ENCODE measurements at places on chromosomes 13 and 19. TPM values are rescaled to one million over a fixed set of nuclear protein-coding genes. Genes with fewer than 3 reads are reported as not detected.
A peak's percentile ranks its signal among the peaks of the same experiment; 100 is the strongest.

Gene POP4
- total RNA-seq = 61.0 TPM

Gene CD70
- total RNA-seq = 0.29 TPM

Gene VAV1
- total RNA-seq = 0.36 TPM

Gene CHMP2A
- total RNA-seq = 98.1 TPM

Gene MEF2B
- 0.29 TPM for total RNA-seq

Gene ZNF382
- 12.3 TPM for total RNA-seq

Gene GRK1
- not detected for total RNA-seq

Gene ZNF283
- 15.6 TPM for total RNA-seq

GRCh38 chr13:73599232-73600128 lies 534.7 kb downstream of the KLF12 start:
- no peak for DNase-seq

DNA sequence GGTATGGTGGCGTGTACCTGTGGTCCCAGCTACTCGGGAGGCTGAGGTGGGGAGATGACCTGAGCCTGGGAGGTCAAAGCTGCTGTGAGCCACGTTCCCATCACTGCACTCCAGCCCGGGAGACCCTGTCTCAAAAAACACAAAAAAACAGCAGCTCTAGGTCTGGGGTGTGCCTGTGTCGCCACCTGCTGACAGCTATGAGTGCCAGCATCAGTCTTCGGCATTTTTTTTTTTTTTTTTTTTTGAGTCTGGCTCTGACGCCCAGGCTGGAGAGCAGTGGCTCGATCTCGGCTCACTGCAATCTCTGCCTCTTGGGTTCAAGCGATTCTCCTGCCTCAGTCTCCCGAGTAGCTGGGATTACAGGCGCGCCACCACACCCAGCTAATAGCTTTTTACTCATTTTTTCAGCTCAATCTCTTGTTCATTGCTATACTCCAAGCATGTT lies 10.1 kb downstream of the AP2S1 start:
- peak; percentile 88 for DNase-seq

- DNase-seq = no peak
Observed at GRCh38 chr13:106183410-106184065, 351.9 kb downstream of the EFNB2 start.

- DNase-seq = peak; percentile 98
Observed at GRCh38 chr19:926589-927350, 935 bp downstream of the ARID3A start.

DNA sequence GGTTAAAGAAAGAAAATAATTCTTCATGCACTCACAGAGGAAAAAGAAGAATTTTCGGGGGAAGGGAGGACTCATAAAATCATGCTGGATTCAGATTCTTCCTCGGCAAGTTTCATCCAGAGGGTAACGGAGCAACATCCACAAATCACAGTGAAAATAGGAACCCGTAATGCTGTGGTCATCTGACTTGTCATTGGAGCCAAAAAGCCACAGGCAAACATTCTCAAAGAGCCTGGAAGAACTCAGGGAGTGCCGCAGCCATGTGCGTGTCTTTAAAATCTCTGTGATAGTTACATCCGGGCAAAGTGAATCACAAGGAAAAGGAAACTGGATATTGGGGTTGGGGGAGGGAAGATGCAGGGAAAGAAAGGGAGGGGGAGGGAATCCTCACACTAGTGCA lies 33.0 kb upstream of the VSTM2B start:
- no peak for DNase-seq

- DNase-seq = peak; percentile 99
Observed at GRCh38 chr19:18856385-18857126, 24.8 kb downstream of the UPF1 start.

DNA sequence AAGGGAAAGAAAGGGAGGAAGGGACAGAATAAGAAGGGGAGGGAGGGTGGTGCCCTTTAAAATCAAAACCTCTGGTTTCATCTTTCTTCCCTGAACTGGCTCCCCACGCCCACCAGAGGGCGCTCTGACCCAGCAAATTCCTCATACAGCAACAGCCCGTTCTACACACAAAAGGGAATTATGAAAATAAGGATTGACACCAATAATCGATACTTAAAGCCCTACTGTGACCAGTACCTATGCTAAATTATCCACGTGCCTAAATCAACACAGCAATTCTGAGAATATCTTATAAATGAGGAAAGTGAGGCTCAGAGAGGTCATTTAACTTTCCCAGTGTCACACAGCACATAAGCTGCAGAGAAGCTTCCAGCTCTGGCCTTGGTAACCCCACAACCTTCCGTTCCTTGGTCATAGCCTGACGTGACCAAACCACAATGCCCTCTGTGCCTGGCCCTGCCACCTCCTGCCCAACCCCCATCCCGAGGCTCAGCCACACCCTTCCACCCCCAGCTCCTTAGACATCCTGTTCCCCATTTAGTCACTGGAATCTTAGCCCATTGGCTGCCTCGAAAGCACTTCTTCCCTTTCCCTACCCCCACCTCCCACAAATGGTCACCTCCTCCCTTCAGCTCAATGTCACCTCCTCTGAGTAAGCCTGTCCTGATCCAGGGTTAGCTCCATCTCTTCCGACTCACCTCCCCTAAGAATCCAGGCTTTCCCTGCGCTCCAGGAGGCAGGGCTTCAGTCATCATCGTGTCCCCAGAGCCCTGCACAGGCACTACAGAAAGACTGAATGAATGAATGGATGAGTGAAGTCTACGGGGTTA lies 34.2 kb upstream of the PNMA8B start:
- DNase-seq = peak; percentile 95

DNA sequence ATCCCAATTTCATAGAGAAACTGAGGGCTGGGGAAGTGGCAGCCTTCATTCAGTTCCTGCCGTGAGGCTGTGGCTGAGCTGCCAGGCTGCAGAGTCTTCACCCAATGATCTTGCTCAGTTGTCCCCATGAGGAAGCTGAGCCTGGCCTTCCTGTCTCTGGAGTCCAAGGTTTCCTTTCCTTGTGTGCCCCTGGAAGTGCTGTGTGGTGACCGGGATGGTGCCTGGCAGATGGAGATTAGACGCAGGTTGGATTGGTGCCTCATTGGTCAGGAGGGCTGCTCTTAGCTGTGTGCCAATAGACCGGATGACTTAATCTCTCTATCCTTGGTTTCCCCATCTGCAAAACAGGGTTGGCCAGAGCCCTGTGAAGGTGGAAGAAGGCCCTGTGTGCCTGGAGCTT lies 24.6 kb downstream of the DNM2 start:
- DNase-seq = no peak

DNA sequence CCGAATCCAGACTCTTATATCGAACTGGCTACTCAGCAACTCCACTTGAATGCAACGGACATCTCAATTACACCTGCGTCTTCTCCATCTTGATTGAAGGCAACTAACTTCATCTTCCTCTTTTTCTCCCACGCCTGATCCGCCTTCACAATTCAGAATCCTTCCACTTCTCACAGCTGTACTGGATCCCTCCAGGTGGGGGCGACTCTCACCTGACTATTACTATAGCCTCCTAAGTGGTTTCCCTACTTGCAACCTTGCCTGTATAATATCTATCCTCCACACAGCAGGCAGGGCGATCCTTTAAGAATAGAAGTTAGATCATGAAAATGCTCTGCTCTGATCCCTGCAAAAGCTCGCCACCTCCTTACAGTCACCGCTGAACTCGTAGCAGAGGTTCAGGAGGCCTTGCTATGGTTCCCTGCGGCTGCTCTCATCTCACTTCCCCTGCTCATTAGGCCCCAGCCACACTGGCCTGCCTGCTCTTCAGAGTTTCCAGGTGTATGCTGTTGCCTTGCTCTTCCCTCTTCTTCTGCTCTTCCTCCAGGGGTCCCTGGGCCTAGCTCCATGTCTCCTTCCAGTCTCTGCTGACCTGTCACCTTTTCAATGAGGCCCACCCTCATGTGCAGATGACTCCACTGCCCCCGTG lies 31.9 kb downstream of the RFXAP start:
- no peak for DNase-seq

DNA sequence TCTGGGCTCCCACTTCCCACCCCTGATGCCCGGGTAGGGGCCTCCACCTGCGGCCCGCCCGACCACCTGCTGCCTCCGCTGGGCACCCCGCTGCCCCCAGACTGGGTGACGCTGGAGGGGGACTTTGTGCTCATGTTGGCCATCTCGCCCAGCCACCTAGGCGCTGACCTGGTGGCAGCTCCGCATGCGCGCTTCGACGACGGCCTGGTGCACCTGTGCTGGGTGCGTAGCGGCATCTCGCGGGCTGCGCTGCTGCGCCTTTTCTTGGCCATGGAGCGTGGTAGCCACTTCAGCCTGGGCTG lies 7.9 kb downstream of the DBP start:
- DNase-seq = no peak

GRCh38 chr19:36103842-36104552 lies 6.9 kb upstream of the OVOL3 start:
- DNase-seq = peak; percentile 81

- DNase-seq = no peak
Observed at GRCh38 chr13:51148223-51148951, 37.3 kb upstream of the C13orf42 start.

DNA sequence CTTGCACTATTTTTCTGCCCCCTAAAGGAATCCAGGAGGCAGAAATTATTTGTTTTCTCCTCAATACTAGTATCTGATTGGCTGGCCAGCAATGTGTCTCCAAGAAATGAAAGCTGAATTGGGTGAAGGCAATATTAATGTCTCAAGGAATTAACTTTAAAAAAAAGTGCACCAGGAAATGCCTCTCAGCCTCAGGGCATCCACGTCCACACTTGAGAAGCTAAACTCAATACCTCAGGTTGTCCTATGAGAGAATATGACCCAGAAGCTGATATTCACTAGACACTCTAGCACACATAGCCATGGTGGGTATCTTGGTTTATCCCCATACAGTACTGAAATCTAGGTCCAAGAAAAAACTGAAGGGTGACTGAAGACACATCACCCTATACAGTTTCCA lies 2.1 kb downstream of the ZNF91 start:
- no peak for DNase-seq

GRCh38 chr19:43672061-43672679 lies 2.2 kb upstream of the PLAUR start:
- no peak for DNase-seq

GRCh38 chr19:46744005-46744691 lies 1.7 kb upstream of the FKRP start:
- peak; percentile 83 for DNase-seq
